ENCODE measurements at places on chromosomes 7 and 10.
A peak's percentile ranks its signal among the peaks of the same experiment; 100 is the strongest.

- no peak for ATAC-seq
Measured at GRCh38 chr10:24006741-24007140, 202.2 kb upstream of the KIAA1217 start.

DNA sequence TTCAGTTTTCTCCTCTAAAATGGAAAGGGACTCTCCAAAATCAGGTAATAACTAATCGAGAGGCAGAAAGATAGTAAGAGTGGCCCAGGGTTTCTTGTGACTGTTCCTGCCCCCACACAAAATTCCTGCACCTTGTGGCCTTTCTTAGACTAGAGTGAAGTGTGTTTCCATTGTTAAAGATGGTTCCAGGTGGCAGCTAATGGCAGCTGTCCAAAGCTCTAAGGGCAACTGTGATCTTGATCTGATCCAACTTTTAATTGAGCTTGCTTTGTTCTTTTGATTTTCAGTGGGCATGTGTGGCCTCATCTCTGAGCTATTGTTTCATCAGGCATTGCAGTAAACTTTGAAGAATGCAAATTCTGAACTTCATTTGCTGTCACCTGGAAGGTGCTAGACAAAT is 19.4 kb downstream of the ACSL5 start:
- ATAC-seq: no peak

DNA sequence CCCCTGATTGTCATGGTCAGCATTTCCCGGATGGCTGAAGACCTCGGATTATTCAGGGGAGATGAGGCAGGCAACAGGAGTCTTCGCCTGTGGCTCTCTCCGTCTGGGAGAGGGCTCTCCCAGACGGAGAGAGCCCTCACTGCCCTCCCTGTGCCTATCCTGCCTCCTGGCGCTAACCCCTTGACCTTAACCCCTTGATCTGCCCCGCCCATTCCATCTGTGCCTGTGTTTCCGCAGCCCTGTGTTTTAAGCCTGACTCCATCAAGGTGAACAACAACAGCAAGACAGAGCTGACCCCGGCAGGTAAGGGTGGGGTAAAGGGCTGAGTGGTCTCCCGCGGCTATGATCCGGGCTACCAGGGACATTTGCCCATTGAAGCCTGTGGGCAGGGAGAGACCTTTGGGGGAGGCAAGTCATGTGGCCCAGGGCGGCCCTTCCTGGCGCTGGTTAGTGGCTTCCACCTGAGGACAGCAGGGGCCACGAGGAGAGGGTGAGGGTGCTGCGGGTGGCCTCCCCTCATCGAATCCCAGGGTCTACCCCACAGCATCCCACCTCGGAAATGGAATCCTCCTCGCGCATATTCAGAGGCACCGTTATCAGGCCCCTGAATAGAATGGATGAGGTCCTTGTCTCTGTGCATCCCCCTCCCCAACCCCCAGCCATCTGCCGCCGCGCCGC is 4.2 kb upstream of the MUC12 start:
- ATAC-seq: no peak

- no peak for ATAC-seq
Measured at GRCh38 chr7:71937840-71938371, 474.2 kb downstream of the CALN1 start.

DNA sequence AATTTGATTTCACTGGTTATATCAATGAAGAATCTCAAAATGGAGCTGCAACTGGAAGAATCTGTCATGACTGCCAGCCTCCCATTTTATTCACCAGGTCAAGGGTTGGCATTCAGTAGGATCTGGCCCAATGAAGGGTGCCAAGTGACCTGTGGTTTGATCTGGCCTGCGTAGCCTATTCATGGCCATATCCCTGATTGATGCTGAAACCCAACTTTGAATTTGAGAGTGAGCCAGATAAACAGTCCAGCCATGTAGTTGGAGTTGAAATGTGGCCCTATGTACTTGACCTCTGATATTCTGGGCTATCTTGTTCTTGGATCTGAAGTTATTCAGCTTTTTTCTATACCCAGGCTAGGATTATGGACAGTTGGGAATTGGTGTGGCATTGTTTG is 1.5 kb downstream of the MKLN1 start:
- ATAC-seq: no peak

GRCh38 chr10:70769121-70769520 is 16.1 kb downstream of the TBATA start:
- ATAC-seq: no peak

GRCh38 chr7:5193880-5194279 is 3.8 kb downstream of the WIPI2 start:
- ATAC-seq: no peak

DNA sequence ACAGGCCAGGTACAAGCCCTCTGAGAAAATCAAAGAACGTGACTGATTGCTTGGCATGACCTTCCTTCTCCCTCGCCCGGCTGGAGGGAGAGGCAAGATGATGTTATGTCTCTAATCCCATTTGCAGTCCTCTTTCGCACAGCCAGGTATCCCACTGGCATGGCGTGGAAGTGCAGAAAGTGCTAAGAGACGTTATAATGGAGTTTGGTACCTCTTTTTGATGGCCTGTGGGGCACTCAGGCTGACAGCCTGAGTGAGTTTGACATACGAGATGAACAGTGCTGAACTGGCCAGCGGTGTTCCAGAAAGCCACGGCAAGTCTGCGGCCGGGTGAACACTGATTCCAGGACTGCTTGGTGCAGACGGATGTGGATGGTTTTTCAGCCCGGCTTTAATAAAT is 241.6 kb downstream of the RAB11FIP2 start:
- no peak for ATAC-seq

DNA sequence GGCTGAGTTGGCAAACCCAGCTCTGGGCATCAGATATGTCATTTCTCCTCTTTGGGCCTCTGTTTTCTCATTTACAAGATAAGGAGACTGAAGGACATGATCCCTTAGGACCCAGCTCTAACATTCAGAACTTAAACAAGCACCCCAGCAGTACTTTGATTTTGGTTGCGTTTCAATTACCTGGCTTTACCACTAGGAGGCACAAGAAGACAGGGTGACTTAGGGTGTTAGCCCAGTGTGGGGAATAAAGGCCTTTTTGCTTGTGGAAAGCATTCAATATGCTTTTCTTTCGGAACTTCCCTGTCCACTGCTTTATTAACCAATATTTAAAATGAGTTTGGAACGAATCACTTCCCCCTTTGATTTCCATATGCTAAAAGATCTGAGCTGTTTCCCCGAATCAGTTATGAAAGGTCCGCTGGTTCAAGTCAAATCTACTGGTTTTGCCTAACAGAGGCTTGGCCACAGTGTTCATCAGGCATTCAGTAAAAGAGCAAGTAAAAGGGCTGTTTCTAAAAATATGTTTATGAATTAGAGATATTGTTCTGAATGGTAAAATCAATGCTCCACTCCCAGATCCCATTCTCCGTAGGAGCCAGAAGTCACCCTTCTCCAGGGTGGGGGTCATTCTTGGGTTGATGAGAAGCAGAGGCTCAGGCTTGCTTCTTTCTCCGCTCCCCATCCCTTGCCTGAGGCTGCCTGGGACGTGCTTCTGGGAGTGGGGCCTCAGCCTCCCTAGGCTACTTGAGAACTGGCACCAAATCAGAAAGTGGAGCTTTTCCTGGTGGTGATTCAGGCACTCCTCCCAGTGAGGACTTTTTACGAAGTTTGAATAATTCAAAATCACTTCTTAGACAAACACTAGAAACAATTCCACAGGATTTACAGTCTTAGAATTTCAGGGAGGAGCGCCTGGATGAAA is 105.5 kb downstream of the MYOF start:
- ATAC-seq: peak; percentile 27

DNA sequence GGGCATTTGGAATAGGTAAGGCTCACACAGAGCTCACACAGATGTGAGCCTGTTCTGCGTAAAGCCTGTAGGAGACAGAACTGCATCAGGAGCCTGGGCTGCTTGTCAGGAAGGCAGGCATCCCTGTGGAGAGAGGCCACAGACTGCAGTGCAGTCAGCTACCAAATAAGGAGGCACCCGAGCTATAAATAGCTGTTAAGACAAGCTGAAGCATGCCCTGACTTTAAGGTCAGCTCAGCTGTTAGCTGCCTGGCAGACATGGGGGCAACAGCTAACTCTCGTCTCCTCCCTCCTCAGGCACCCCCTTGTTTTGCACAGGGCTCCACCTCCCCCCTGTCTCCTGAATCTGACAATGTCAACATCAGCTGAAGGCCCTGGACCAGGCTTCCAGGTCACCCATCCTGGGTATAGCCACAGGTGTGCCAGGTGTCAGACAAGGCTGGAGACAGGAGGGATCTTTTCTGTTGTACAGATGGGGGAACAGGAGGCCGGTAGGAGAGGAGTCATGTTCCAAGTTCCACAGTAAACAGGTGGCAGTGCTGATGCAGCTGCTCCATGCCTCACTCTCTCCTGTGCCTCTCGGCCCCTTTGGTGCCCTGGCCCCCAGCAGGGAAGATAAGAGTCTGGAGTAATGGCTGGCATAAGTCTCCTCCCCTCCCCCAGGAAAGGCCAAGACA is 27.6 kb upstream of the MKRN1 start:
- no peak for ATAC-seq

GRCh38 chr10:116073001-116073400 is 200.0 kb downstream of the GFRA1 start:
- ATAC-seq: no peak

DNA sequence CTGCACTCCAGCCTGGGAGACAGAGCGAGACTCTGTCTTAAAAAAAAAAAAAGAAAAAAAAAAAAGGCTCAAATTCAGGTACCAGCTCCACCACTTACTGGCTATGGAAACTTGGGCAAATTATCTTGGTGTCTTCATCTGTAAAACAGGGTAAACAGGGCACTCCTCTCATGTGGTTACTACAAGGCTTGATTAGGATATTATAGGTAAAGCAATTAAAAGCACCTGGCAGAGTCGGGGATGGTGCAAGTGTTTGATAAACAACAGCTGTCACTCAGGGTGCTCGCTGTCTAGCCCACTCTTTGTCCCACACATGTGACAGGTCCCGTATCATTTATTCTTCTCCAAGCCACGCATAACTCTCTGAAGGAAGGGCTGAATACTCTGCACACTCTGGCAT is 96.9 kb downstream of the SORBS1 start:
- ATAC-seq: no peak

DNA sequence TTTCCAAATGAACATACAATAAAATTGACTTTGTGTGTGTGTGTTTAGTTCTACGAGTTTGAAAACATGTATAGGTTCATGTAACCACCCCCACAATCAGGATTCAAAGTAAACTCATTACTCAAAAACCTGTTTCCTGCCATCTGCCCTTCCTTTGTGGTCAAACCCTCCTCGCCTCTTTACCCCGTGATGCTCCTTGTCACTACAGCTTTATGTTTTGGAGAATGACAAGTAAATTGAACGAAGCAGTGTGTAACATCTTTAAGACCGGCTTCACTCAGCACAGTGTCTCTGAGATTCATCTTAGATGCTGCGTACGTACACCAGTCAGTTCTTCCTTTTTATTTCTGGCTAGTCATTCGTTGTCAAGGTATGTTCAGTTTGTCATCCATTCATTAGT is 54.6 kb upstream of the MKI67 start:
- peak; percentile 81 for ATAC-seq

GRCh38 chr10:64040781-64041180 is 519.6 kb downstream of the REEP3 start:
- ATAC-seq: peak; percentile 11

DNA sequence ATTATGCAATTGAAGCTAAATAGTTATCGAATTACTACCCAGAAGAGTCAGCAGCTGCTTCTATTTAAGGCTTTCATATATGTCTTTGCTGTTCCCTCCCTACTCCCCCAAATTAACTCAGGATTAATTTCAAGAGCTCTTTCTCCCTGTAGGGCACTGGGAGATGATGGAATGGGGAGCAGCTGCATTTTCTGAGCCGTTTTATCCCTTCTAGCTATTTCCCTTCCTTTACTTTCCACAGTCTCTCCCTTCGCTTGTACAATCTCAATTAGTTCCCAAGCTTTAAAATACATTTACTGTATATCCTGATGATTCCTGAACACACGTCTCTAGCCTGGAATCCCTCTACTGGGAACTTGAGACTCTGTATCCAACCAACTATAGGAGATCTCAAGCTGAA is 19.8 kb upstream of the TSPAN12 start:
- ATAC-seq: no peak

GRCh38 chr10:71727105-71727737 is 7.6 kb upstream of the C10orf105 start:
- ATAC-seq: peak; percentile 64

DNA sequence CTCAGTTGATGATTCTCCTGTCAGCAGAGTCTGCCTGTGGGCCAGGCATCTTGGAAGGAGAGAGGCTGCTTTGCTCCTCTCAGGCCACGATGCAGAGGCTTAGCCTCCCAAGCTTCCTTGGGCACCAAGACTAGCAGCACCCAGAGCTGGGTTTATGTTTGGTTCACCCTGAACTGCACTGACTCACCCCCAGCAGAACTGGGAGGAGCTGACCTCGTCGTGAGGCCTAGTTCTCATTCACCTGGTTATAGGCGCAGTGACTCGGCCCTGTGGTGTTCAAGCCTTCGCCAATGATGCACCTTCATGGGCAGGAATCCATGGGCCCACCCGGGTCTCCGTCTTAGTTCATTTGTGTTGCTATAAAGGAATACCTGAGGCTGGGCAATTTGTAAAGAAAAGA is 122.0 kb upstream of the ZNF438 start:
- ATAC-seq: no peak

DNA sequence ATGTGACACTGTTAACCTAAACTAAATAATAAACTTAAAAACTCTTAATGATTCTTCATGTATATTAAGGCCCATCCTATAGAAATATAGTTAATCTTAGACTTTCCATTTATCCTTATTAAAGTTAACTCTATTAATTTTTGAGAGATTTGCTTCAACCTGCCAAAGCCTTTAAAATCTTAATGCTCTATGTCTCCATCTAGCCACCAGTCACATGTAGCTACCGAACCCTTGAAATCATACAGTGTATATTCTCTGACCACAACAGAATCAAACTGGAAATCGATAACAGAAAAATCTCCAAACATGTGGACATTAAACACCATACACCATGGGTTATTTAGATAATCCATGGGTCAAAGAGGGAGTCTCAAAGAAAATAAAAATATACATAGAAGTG is 51.9 kb downstream of the ASZ1 start:
- no peak for ATAC-seq

DNA sequence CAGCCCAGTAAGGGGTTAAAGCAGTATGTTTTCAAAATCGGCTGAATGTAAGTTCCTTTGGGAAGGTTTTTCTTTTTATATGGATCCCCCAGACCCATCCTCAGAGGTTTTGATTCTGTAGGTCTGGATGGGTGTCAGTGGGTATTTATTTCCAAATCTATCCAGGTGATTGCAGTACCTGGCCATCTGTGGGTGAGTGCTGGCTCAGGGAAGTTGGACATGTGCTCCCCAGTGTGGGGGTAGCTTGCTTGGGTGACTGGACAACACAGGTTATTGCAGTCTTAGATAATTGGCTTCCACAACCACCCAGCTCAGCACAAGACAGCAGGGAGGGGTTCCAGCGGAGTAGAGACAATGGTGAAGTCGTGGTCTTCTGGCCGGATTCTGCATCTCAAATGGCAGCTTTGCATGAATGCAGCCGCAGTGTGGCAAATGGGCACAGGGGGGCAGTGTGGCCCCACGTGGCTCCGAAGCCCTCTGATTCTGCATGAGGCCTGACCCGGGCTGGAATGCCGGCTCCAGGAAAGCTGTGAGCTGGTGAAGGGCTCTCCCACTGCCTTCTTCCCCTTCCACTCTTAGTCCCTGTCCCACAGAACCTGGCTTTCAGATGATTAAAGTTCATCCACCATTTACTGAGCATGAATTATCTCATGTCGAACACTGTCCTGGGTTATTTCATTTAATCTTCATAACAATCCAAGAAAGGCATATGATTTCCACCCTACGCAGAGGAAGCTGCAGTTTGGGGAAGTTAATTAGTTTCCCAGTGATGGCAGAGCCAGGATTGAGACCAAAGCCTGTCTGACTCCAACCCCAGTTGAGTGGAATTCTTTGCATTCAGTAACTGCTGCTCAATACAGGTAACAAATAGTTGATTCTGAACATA is 64.5 kb upstream of the SYPL1 start:
- ATAC-seq: peak; percentile 61

- no peak for ATAC-seq
Measured at GRCh38 chr10:133162910-133163856, 3.2 kb downstream of the KNDC1 start.
